ENCODE measurements at places on chromosomes 4 and X.

GRCh38 chr4:3257556-3258482 lies 8.9 kb downstream of the MSANTD1 start:
- no peaks in the 10 kb centered on the region for H3K36me3 ChIP-seq
- no peak for DNase-seq
- H3K27ac ChIP-seq: no peak overlapping the region
- H3K27me3 ChIP-seq: no peaks in the 10 kb centered on the region
- H3K4me1 ChIP-seq: no peaks in the 10 kb centered on the region

GRCh38 chr4:125388613-125389012 lies 73.9 kb downstream of the FAT4 start:
- no peak overlapping the region for H3K27ac ChIP-seq
- H3K36me3 ChIP-seq: no peaks in the 10 kb centered on the region
- H3K4me3 ChIP-seq: no peak overlapping the region
- no peaks in the 10 kb centered on the region for H3K27me3 ChIP-seq

DNA sequence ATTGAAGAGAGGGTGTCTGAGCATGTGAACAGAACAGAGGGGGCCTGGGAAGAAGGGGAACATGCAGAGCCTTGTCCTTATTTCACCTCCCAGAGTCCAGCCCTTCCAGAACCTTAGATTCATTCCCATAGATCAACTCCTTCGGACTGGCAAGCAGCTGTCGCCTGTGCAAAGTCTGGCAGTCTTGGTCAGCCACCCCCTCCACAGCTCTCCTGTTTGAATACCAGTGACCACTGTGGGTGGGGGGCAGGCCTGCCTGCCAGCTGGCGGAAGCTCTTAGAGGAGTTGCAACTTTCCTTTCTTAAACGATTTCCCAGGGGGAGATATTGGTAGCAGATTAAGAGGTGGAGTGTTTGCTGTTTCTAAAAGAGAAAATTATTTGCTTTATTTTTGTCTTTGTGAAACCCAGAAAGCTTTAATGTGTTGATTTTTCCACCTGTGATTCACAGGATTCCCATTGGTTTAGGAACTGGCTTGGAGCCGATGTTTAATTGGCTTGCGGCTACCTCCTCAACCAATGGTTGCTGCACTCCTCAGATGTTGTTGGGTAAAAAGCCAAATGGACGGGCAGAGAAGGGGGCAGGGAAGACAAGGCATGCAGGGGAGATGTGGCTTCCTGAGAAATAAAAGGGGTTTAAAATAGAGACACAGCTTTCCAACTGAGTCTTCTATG lies 62.2 kb upstream of the PRPS1 start:
- H3K27me3 ChIP-seq: peaks cover 3% of the 10 kb centered on the region
- no peak overlapping the region for H3K4me3 ChIP-seq
- H3K27ac ChIP-seq: no peak overlapping the region

DNA sequence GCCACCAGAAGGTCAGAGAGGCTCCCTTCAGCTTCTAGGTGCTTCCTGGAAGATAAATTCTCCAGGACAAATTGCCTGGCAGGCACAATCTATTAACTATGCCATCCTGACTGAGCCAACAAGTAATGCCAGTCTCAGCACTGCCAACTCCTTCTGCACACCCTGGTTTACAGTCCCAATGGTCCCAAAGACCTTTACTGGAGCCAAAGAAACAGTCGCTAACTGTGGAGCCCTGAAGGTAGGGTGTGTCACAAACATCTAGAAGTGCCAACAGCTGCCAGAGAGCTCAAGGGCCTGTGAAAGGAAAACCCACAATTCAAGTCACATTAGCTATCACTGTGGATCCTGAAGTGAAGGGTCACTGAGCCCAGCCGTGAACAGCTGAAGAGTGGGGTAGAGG lies 34.9 kb upstream of the CITED1 start:
- no peaks in the 10 kb centered on the region for H3K27me3 ChIP-seq
- no peak overlapping the region for H3K27ac ChIP-seq
- H3K4me1 ChIP-seq: no peaks in the 10 kb centered on the region
- DNase-seq: no peak
- H3K4me3 ChIP-seq: no peak overlapping the region
- H3K36me3 ChIP-seq: no peaks in the 10 kb centered on the region

DNA sequence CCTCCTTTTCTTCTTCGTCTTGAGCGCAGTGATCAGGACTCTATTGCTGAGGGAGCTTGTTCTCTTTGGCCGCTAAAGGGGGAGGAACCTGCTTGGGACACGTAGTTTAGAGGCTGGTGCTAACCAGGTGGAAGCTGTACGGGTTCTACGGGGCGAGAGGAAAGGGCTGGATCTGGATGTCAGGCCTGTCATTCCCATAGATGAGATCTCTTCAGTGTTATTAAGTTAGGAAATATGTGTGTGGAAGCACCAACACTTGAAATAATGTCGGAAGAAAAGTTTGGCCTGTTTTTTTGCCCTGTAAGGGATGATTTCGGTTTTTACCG lies 643 bp downstream of the SRP72 start:
- DNase-seq: no peak
- H3K27me3 ChIP-seq: no peaks in the 10 kb centered on the region
- H3K4me1 ChIP-seq: peaks cover 22% of the 10 kb centered on the region
- peak overlapping the region; percentile 100 for H3K4me3 ChIP-seq
- peaks cover 37% of the 10 kb centered on the region for H3K36me3 ChIP-seq
- peak overlapping the region; percentile 98 for H3K27ac ChIP-seq

DNA sequence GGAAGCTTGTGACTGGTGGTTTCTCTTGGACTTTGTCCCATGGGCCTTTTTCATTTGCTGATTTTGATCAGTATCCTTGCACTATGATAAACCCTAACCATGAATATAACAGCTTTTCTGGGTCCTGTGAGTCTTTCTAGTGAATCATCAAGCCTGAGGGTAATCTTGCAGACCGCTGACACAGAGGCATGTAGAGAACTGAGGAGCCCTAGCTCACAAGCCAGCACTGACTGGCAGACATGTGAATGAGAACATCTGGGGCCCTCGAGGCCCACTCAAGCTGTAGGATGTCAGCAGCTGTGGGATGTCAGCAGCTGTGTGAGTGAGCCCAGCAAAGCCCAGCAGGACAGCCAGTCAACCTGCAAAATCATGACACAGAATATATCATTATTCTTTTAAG lies 36.7 kb downstream of the HMGB3 start:
- H3K27me3 ChIP-seq: no peaks in the 10 kb centered on the region
- H3K36me3 ChIP-seq: no peaks in the 10 kb centered on the region
- no peak for DNase-seq
- no peak overlapping the region for H3K27ac ChIP-seq
- no peak overlapping the region for H3K4me3 ChIP-seq

DNA sequence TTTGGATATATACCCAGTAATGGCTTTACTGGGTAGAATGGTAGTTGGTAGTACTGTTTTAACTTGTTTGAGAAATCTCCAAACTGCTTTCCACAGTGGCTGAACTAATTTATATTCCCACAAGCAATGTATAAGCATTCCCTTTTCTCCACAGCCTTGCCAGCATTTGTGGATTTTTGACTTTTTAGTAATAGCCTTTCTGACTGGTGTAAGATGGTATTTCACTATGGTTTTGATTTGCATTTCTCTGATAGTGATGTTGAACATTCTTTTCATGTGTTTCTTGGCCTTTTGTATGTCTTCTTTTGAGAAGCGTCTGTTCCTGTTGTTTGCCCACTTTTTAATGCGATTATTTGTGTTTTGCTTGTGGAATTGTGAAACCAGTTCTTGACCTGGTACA lies 290.5 kb downstream of the BMPR1B start:
- H3K4me3 ChIP-seq: no peak overlapping the region
- H3K36me3 ChIP-seq: no peaks in the 10 kb centered on the region
- DNase-seq: no peak
- H3K27ac ChIP-seq: no peak overlapping the region
- H3K27me3 ChIP-seq: no peaks in the 10 kb centered on the region

- H3K4me3 ChIP-seq: no peak overlapping the region
- DNase-seq: no peak
- no peaks in the 10 kb centered on the region for H3K4me1 ChIP-seq
- H3K27me3 ChIP-seq: peaks cover 8% of the 10 kb centered on the region
These were observed 286.3 kb upstream of the UGT8 start for GRCh38 chr4:114312338-114312737.

DNA sequence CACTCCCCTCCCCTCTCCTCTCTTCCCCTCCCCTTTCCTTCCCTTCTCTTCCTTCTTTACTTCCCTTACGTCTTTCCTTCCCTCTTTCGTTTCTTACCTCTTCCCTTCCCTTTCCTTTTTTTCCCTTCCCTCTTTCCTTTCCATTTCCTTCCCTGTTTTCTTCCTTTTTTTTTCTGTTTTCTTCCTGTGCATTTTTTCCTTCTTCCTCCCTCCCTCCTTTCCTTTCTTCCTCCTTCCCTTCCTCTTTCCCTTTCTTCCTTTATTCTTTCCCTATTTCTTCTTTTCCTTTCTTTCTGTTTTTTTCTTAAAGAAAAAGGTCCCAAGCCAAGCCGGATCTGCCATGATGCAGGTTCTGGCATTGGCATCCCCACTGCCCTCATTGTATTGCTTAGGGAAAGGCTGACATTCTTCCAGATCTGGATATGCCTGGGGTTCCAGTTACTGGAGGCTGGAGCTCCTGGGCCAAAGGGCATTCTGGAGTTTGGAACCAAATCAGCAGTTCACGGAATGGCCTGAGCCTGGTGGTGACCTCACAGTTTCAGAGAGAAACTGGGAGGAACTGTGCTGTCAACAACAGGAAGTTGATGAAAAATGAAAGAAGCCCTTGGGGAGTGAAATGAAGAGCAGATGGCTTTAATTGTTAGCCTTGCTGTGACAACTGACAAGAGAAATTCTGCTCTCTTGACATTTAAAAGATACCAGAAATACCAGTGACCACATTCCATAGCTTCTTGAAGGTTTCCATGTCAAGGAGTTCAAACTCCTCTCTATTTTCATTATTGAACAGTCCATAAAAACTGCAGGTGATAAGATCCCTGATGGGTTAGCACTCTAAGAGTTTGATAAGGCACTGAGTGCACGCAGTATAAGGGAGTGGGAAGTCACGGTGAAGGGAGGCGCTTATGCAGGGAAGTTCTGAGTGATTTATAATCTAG lies 622.1 kb downstream of the SPRY1 start:
- no peak for DNase-seq
- H3K4me3 ChIP-seq: no peak overlapping the region
- H3K4me1 ChIP-seq: peaks cover 12% of the 10 kb centered on the region
- no peak overlapping the region for H3K27ac ChIP-seq

DNA sequence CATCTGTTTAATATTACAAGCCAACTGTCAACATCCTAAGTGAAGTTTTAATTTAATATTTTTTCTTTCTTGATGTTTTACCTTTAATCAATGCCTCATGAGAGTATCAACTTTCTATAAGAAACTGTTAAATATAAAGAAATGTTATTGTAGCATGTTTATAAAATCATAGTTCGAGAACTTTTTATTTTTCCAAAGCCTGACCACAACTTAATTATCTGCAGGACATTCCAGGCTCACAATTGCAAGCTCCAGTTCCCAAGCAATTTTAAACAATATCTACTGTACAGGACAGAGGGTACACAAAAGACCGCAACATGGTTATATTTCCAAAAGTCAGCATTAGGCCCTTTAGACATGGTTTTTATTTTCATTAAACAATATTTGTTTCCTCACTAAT lies 20.1 kb downstream of the STX18 start:
- no peaks in the 10 kb centered on the region for H3K27me3 ChIP-seq
- peaks cover 2% of the 10 kb centered on the region for H3K36me3 ChIP-seq
- H3K4me1 ChIP-seq: peaks cover 62% of the 10 kb centered on the region
- DNase-seq: no peak
- H3K27ac ChIP-seq: no peak overlapping the region
- no peak overlapping the region for H3K4me3 ChIP-seq

DNA sequence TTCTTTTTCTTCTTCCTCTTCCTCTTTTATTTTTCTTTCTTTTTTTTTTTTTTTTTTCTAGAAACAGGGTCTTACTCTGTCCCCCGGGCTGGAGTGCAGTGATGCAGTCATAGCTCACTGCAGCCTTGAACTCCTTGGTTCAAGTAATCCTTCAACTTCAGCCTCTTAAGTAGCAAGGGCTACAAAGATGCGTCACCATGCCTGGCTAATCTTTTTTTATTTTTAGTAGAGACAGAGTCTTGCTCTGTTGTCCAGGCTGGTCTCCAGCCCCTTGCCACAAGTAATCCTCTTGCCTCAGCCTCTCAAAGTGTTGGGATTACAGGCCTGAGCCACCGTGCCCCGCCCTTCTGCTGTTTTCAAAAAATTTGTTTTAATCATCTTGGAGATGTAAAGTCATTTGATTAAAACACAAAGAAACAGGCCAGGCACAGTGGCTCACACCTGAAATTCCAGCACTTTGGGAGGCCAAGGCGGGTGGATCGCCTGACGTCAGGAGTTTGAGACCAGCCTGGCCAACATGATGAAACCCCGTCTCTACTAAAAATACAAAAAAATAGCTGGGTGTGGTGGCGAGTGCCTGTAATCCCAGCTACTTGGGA lies 28.1 kb downstream of the SYNPO2 start:
- H3K36me3 ChIP-seq: no peaks in the 10 kb centered on the region
- no peak overlapping the region for H3K4me3 ChIP-seq
- H3K27ac ChIP-seq: no peak overlapping the region
- no peaks in the 10 kb centered on the region for H3K4me1 ChIP-seq
- peaks cover 10% of the 10 kb centered on the region for H3K27me3 ChIP-seq

DNA sequence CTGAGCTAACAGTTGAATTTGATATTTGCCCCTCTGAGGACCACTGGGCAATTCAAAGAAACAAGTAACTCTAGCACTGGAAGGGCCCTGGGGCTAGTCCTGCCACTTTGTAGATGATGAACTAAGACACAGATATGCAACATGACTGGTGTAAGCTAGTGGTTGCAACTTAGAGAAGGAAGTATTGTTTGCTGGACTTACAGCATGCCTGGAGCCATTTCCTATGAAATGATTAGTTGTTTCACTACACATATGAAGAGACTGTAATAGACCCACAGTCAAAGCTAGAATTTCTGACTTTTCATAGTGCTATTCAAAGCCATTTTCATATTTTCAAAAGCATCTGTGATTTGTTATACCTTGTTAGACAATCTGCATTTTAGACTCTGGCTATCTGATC lies 96.2 kb downstream of the TSPAN7 start:
- no peak overlapping the region for H3K27ac ChIP-seq
- H3K4me1 ChIP-seq: no peaks in the 10 kb centered on the region
- no peak for DNase-seq
- H3K27me3 ChIP-seq: no peaks in the 10 kb centered on the region

- no peaks in the 10 kb centered on the region for H3K27me3 ChIP-seq
- no peak for DNase-seq
- no peak overlapping the region for H3K4me3 ChIP-seq
- no peaks in the 10 kb centered on the region for H3K36me3 ChIP-seq
- H3K4me1 ChIP-seq: no peaks in the 10 kb centered on the region
These were observed 1664.8 kb downstream of the RPA4 start for GRCh38 chrX:98548519-98548918.
